ENCODE measurements at places on chromosomes 3 and 15. TPM values are rescaled to one million over a fixed set of nuclear protein-coding genes. Genes with fewer than 3 reads are reported as not detected.

- no peak for DNase-seq
Measured at GRCh38 chr3:120263792-120264191, 21.2 kb downstream of the GPR156 start.

DNA sequence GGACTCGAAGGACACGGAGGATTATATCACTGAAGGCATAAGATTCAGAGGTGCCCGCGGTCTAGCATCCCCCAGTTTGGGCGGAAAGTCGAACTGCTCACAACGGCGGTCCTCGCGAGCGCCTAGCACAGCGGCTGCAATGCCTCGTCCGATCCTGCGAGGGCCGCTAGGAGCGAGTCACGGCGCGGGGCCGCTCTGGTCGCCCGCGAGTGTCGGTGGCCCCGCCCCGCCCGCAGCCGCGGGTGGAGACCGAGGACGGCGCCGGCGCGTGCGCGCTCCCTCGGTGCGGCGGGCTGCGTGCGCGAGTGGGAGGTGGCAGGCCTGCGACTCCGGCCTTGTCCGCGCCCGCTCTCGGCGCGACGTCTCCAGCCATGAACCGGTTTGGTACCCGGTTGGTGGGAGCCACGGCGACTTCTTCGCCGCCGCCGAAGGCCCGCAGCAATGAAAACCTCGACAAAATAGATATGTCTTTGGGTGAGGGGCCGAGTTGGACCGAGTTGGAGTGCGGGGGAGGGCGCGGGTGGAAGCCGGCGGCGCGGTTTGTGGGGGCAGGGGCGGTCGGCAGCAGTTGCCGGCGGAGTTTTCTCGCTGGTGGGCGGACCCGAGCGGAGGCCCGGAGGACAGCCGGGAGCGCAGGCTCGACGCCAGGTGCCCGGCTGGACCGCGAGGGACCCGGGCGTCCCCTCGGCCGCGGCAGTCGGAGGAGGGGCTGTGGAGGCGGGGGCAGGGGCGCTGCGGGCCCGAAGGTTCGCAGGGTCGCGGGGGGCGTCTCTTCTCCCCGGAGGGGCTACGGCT lies at the start of gene FYTTD1:
Gene FYTTD1, plus strand, starts transcription at position 283 of the 795 bp plus-strand sequence. Its CDS starts 89 bp downstream, at position 372.
- peak; percentile 90 for DNase-seq

- no peak for DNase-seq
Measured at GRCh38 chr3:138933981-138934691, 12.8 kb downstream of the FOXL2 start.

The ZKSCAN7 gene
- 7.6 TPM for total RNA-seq

GRCh38 chr3:57943525-57944495 lies 64.4 kb upstream of the FLNB start:
- no peak for DNase-seq

The CCR1 gene
- total RNA-seq = 2.2 TPM

- DNase-seq = no peak
Measured at GRCh38 chr3:191085091-191085490, 114.0 kb upstream of the OSTN start.

Data from ovary (tissue), 10 donors.